ENCODE measurements at places on chromosomes 7 and 10.

- DNase-seq: no peak
Observed at GRCh38 chr7:44398953-44399574, 73.7 kb upstream of the CAMK2B start.

DNA sequence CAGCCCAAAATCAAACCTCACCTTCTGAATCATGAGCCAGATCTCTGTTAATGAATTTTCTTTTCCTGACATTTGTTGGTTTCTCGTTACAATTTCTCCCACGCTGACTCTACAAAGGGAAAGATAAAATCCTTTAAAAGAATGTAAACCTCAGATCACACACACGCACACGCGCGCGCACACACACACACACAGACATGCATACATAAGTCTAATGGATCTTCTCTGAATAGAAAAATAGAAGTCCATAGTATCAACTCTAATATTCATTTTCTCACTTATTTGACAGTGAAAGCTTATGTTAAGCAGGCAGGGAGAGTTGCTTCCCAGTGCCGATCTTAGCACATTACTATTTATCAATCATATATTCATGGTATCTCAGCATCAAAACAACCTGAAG is 1.4 kb downstream of the ETV1 start:
- DNase-seq: no peak

DNA sequence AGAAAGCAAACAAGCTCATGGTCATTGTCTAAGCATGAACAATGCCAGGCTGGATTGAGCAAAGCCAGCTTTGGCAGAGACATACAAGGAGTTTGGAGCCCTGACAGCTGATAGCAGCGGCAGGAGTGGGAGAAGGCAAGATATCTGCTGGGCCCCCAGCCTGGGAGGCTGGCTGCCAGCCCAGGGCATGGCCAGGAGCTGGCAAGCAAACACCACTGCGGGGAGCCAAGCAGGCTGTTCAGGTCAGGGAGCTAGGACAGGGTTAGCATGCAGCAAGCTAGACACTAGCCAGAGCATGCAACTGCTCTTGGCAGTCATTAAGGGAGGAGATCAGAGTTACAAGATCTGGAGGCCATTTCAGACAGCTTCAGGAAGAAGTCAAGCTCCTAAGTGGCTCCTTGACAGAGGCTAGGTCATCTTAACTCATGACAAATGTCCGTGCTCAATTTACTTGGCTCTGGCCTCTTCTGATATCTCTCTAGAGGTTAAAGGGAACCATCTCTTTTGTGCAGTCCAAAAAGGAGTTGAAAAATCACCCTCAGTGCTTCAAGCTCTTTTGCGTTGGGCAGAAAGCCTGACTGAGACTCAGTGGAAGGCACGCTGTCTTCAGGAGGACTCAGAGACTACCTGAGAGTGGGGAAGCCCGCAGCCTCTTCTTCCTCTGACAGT is 436.8 kb upstream of the C7orf33 start:
- DNase-seq: no peak

- no peak for DNase-seq
Observed at GRCh38 chr7:153948060-153948459, 104.1 kb upstream of the DPP6 start.

DNA sequence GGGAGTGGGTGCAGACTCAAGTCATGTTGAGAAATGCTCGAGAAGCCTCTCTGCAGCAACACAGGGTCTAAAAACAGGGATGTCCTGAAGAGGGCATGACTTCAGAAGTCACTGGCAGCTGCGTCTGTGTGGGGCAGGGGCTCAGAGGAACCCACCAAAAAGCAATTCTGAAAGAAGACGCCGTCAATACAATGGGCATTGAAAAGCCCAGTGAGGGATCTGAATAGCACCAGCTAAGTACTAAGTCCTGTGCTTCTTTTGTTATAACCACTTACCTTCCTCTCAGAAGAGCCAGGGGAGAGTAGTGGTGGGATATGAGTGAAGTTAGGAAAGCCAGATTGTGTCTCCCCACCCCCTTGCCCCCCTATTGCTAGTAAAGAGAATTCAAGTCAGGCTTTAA is 137.2 kb downstream of the INHBA start:
- no peak for DNase-seq

GRCh38 chr10:3231951-3232730 is 59.6 kb upstream of the PITRM1 start:
- no peak for DNase-seq

Data from midbrain (tissue), 1 donor.